ENCODE measurements at places on chromosomes 2 and 18.

DNA sequence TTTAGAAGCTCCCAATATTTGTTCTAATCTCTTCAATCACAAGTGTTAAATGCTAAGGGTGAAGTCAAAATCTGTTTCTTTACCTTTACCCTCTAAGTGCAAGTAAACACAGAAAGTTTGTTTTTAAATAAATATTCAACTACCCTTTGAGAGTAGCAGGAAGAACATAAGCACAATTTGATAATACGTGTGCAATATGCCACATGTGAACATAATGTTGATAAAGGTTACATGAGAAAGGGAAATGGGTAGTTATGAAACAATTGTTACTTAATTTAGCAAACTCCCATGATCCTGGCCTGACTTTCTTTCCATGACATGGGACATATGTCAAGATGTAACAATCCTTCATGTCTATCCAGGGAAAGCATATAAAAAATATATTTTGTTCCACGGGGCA is 7.1 kb downstream of the SPRED2 start:
- DNase-seq = no peak

- DNase-seq = no peak
These were observed 8.0 kb upstream of the COX7A2L start for GRCh38 chr2:42368817-42369531.

DNA sequence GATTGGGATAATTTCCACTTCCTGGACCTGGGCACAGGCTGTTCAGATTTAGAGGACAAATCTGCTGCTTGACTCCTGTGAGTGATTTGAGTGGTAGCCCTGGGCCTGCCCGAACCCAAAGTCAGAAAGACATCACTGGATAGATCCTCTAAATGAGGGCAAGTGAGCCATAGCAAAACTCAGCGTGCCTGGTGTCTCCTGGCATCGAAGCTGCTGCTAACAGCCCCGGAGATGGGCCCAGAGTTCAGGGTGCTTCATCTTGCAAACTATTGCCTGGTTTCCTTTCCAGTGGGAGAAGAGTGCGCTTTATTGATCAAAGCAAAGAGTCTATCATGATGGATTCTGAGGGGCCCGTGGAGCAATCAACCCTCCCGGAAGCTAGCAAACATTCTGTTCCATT is 153.1 kb upstream of the KLHL29 start:
- DNase-seq = no peak

GRCh38 chr2:11346023-11346482 is 1.6 kb upstream of the ROCK2 start:
- DNase-seq = no peak

Data from activated naive CD4-positive, alpha-beta T cell treated with anti-CD3 and anti-CD28 coated beads, Interleukin-2, amount 50 U/mL, for 16 hours (primary cell).